Activated naive CD4-positive, alpha-beta T cell treated with anti-CD3 and anti-CD28 coated beads, Interleukin-2, amount 50 U/mL, for 72 hours (primary cell): ENCODE measurements at places on chromosomes 3 and 15. TPM values are rescaled to one million over a fixed set of nuclear protein-coding genes. Genes with fewer than 3 reads are reported as not detected.

CHRNA7 gene
- 0.39 TPM for total RNA-seq

CISH gene
- total RNA-seq, result 258 TPM

PGBD4 gene
- total RNA-seq, result 3.2 TPM

DAZL gene
- not detected for total RNA-seq

CASR gene
- total RNA-seq, result not detected

DNA sequence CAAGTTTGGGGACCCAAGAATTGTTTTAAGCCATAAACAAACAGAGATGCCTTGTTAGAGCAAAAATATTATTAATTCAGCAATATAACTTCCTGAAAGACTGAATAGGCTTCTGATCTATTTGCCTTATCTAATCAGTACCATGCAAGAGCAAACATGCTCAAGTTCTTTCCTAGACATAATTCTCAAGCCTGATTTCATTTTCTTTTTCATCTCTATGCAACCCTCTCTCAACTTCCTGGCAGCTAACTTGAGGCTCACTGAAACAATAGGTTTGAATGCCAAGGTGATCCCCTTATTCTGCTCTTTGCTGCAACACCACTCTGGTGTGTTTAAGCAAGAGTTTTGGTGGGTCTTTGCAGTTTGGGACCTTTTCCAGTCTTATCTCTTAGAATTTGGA, 230.9 kb upstream of the CD96 start:
- DNase-seq, result no peak

- DNase-seq, result no peak
Measured at GRCh38 chr3:6526861-6527260, 334.1 kb upstream of the GRM7 start.

- peak; percentile 29 for DNase-seq
Measured at GRCh38 chr3:71305231-71306206, 278.0 kb downstream of the FOXP1 start.

GRCh38 chr15:48396020-48396419, 64.8 kb downstream of the DUT start:
- DNase-seq, result no peak

- no peak for DNase-seq
Measured at GRCh38 chr3:146117406-146118285, 43.3 kb downstream of the PLOD2 start.
